ENCODE measurements at places on chromosomes 11 and 22.

DNA sequence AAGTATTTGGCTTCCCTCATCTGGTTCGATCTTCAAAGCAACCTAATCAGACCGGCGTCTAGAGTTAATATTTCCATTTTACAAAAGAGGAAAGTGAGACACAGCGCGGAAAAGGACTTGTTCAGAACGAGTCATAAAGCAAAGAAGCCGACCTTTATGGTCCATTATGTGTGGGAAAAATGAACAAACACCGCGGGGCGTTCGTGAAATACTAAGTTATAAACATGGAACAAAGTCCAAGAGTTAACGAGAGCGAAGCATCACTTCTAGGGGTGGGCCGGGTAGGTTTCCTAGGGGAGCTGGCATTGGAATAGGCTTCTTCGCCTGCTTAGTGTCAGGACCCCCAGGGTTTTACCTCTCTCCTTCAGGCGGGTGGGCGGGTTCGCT, 575 bp downstream of the DUSP18 start:
- DNase-seq, result no peak
- H3K4me1 ChIP-seq, result peaks cover 6% of the 10 kb centered on the region
- peak overlapping the region; percentile 86 for H3K4me3 ChIP-seq

GRCh38 chr11:114416441-114416961, 16.0 kb downstream of the RBM7 start:
- peaks cover 19% of the 10 kb centered on the region for H3K36me3 ChIP-seq
- DNase-seq, result no peak
- H3K4me3 ChIP-seq, result no peak overlapping the region
- H3K4me1 ChIP-seq, result no peaks in the 10 kb centered on the region

DNA sequence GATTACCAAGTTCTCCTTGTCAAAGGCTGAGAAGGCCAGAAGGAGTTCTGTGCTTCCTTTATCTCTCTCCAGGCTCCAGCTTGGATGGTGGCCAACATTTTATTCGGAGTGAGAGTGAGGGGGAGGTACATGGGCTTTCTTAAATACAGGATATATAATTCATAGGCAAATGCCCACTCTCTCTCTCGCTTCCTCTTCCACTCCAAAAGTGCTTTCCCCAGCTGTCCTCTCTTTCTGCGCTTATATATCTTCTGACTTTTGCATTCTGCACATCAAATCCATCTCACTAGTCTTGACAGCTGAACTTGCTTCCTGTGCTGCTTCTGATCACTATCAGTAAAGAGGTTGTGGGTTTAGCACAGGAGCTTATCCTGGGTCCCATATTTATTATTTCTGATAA, 125.4 kb upstream of the ARHGAP20 start:
- H3K4me3 ChIP-seq, result no peak overlapping the region
- H3K27me3 ChIP-seq, result no peaks in the 10 kb centered on the region
- H3K36me3 ChIP-seq, result no peaks in the 10 kb centered on the region

GRCh38 chr11:17258670-17259069, 17.9 kb upstream of the NUCB2 start:
- H3K4me3 ChIP-seq, result no peak overlapping the region
- no peaks in the 10 kb centered on the region for H3K4me1 ChIP-seq
- H3K27me3 ChIP-seq, result no peaks in the 10 kb centered on the region
- no peak for DNase-seq
- no peaks in the 10 kb centered on the region for H3K36me3 ChIP-seq
- no peak overlapping the region for H3K27ac ChIP-seq
